Stimulated activated CD4-positive, alpha-beta T cell treated with anti-CD3 and anti-CD28 coated beads, Interleukin-4, amount 100 ng/mL, for 48 hours (primary cell): ENCODE measurements at places on chromosomes 4 and X.

DNA sequence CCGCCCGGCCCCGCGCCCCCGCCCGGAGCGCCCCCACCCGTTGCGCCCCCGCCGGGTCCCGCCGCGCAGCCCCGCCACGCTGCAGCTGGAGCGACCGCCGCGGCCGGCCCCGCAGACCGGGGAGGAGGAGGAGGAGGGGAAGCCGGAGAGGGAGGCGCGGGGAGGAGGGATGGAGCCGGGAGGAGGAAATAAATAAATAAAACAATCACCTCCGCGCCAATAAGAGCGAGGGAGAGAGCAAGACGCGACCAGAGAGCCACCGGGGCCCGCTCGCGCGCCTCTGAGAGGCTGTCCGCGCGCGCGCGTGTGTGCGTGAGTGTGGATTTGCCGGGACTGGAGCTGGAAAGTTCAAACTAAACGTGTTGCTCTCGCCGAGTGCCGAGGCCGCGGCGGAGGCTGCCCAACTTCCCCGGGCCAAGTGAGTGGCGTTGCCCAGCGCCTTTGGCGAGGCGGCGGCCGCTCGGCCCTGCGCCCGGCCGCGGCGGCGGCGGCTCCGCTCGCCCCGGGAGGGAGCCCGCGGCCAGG lies 2184.4 kb upstream of the TENM3 start:
- no peak for DNase-seq

- no peak for DNase-seq
These were observed 1361.9 kb upstream of the ADGRL3 start for GRCh38 chr4:59838236-59838635.

DNA sequence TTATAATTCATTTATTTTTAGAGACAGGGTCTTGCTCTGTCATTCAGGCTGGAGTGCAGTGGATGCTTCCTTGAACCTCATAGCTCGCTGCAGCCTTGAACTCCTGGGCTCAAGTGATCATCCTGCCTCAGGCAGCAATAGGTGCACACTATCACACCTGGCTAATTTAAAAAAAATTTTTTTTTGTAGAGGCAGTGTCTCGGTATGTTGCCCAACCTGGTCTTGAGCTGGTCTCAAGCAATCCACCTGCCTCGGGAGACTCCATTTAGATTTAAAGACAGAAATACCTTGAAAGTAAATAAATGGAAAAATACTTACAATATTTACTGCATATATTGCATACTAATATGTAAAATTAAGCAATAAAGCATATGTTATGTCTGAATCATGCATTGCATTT lies 40.3 kb upstream of the MAB21L2 start:
- no peak for DNase-seq

GRCh38 chrX:3268829-3269228 lies 77.6 kb downstream of the MXRA5 start:
- DNase-seq: no peak

DNA sequence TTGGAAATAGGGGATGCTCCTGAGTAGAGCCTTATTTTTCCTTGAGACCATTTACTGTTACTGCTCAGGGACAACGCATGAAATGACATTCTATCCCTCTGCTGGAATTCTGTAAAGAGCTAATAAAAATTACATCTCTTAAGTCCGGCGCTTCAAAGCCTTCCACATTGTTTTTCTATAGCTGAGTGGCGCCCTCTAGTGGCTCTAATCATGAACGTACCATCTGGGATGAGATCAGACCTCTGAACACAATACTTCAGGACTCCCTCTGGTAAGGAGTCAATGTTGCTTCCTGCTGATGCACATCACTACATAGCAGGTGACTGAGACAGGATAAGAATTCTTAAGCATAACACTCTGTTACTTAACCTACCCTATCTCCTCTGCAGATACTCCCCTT lies 6.0 kb downstream of the HMGN5 start:
- DNase-seq: peak; percentile 30

DNA sequence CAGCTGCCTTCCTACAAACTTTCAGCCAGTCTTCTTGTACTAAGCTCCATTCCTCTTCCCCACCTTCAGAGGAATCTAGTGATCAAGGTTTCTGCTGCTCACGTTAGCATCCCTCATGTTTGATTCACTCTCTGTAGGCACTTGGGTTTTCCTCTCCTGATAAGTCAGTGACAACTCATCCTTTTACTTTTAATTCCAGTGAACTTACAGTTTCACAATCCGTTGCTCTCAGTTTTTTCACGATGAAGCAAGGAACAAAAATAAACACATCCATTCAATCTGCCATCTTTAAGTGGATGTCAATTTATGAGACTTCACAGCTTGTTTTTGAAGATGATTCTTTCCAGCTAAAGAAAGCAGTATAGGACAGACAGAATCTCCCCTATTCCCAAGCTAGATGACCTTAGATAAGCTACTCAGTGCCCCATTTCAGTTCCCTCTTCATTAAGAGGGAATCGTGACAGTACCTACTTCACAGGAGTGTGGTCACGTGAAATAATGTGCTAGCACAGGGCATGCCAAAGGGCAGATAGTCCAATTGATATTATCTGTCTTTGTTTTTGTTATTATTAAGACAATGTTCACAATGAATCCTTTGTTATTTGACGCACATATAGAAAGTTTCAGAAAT lies 234.3 kb downstream of the PALLD start:
- no peak for DNase-seq

- no peak for DNase-seq
These were observed 89.0 kb downstream of the SH3KBP1 start for GRCh38 chrX:19798423-19798822.

- peak; percentile 2 for DNase-seq
These were observed 62.5 kb downstream of the ASB9 start for GRCh38 chrX:15207384-15207783.

DNA sequence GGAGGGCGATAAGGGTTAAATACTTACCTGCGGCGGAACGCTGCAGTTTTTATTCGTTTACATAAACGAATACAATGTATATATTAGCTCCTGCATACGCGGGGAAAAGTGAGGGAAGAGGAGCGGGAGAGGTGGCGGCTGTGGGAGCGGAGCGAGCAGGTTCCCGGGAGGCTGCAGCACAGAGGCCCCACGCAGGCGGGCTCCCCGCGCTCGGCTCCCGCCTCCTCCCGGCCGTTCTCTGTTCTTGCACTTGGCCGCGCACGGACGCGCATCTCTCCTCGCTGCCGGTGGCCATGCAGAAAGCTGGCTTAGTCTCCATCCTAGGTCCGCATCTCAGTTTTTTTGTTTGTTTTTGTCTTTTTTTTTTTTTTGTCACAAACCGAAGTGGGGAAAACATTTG lies 340.4 kb upstream of the FAT1 start:
- no peak for DNase-seq

DNA sequence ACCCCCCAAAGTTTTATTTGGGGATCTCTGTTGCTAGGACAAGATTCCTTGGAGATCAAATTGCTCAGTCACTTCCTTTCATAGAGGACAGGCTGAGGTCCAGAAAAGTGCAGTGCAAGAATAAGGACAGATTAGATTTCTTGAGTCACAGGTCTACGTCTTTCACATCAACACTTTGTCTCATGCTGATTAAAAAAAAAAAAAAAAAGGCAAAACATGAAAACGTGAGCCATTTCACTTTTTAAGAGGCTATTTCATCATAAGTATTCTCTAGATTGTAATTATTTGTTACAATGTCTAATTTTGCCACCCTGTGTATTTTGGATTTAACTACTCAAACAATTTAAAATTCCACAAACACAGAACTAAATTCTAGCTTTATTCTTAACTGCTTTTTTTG lies 647.0 kb downstream of the TRAM1L1 start:
- DNase-seq: no peak

DNA sequence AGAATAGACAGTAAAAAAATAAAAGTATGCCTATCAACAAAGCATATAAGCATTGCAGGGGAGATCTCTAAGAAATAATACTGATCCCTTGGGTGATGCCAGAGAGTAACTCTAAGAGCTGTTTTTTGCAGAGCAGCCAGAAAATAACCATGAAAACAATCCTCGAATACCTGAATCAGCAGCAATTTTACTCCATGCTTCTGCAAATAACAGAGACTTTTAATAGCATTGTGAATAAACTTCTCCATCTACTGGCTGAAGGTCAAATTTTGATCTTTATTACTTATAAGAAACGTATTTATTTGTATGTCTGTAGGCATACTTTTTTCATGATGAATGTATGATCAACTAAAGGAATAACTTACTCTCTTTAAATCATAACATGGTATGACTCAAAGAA lies 334.5 kb downstream of the GALNTL6 start:
- no peak for DNase-seq

- DNase-seq: no peak
These were observed 138.8 kb downstream of the DTHD1 start for GRCh38 chr4:36420111-36420679.

- no peak for DNase-seq
These were observed 953.4 kb downstream of the FAT4 start for GRCh38 chr4:126268106-126268505.

- no peak for DNase-seq
These were observed 1.6 kb downstream of the SCD5 start for GRCh38 chr4:82797040-82797404.

- no peak for DNase-seq
These were observed 48.0 kb downstream of the SEPTIN11 start for GRCh38 chr4:76997532-76997931.

- no peak for DNase-seq
These were observed 124.5 kb upstream of the HCCS start for GRCh38 chrX:10986616-10987015.

DNA sequence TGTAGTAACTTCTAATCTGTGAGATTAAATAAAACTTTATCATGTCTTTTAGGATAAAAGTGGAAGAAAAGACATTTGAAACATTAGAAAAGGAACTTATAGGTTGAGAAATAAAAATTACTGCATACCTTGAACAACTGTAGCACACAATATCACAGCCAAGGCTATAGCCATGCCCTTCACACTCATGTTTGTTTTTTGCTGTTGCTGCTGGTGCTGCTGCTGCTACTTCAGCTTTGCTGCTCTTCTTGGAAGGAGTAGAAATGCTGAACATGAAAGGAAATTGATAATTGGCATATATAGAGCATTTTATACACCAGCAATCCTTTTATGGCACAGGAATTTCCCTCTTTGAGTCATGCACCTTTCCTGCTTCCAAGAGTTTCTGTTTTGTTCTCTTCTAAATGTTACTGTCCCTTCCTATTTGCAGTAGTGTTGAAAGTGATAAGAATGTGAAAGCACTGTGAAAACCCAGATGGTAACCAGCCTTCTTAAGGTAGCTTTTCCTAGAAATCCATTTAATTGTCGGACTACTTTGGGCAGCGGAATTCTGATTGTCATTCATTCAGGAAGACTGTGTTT lies at the start of gene CXCL11:
Gene CXCL11 (minus strand): TSS at position 272 of the 582 bp plus-strand sequence. CDS start 83 bp downstream, at position 189.
- DNase-seq: no peak

DNA sequence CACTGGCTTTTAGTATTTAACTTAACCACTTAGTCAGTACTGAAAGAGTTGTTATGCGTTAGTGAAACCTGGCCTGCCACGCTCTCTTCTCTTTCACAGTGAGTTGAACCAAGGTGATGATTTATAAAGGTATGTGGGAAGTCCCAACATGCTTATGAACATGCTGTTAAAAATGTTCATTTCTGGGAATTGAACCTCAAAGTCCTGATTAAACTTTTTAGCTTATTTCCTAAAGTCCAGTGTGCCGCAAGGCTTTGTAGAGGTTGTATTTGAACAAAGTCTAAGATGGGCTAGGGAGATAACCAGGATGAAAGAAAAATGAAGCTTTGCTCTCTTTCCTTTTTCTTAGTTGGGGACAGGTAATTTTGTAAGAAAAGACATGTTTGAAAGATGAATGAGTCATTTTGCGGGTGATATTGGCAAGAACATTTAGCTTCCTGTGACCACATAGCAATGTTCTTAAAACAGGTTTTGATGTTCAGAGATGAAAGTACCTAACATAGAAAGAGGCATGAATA lies 270.3 kb downstream of the DTHD1 start:
- peak; percentile 7 for DNase-seq

DNA sequence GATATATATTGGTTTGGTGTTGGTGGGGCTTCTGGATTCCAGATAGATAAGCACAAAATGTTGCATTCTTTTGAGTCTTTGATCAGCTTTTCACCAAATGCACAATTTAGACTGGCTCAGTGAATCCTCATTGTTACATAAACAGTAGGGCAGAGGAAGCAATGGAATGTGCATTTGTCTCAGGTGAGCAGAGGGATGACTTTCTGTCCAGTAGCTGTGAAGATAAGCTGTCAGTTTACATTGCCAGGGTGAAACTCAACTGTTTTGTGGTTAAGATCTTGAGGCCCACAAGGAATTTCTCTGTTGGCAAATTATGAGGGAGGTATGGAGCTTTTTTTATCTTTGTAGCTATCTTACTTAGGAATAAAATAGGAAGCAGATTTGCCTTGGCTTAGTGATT lies 168.0 kb downstream of the GALNTL6 start:
- DNase-seq: no peak

- no peak for DNase-seq
These were observed 41.6 kb upstream of the MTNR1A start for GRCh38 chr4:186596850-186597390.

- no peak for DNase-seq
These were observed 58.5 kb downstream of the COX18 start for GRCh38 chr4:73010789-73011628.

DNA sequence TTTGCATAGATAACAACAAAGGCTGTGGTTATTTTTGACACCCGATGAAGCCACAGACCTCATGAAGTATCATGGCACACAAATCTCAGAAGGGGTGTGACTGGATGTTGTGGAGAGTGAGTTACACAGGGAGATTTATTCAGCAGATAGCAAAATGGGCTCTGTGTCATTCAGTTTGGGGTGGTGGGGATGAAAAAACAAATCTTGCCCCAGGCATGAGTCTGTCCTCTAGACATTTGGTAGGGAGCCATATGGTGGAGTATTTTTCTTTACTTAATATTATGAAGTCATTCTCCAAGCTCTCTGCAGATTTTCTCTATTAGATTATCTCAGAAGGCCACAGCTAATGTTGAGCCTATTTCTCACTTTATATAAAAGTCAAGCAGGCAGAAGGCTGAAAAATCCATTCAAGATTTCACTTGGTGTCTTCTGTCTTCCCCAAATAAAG lies 277.1 kb upstream of the TENM3 start:
- no peak for DNase-seq

DNA sequence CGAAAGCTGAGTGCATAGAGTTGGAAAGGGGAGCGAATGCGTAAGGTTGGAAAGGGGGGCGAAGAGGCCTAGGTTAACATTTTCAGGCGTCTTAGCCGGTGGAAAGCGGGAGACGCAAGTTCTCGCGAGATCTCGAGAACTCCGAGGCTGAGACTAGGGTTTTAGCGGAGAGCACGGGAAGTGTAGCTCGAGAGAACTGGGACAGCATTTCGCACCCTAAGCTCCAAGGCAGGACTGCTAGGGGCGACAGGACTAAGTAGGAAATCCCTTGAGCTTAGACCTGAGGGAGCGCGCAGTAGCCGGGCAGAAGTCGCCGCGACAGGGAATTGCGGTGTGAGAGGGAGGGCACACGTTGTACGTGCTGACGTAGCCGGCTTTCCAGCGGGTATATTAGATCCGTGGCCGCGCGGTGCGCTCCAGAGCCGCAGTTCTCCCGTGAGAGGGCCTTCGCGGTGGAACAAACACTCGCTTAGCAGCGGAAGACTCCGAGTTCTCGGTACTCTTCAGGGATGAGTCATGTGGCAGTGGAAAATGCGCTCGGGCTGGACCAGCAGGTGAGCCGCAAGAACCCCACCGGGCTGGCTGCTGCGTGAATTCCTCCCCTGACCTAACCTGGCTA lies at the start of gene DDX3X:
Gene DDX3X (plus strand): TSS at position 419 of the 619 bp plus-strand sequence. CDS start 91 bp downstream, at position 510.
- peak; percentile 68 for DNase-seq
